ENCODE measurements at places on chromosomes 6 and 20.

DNA sequence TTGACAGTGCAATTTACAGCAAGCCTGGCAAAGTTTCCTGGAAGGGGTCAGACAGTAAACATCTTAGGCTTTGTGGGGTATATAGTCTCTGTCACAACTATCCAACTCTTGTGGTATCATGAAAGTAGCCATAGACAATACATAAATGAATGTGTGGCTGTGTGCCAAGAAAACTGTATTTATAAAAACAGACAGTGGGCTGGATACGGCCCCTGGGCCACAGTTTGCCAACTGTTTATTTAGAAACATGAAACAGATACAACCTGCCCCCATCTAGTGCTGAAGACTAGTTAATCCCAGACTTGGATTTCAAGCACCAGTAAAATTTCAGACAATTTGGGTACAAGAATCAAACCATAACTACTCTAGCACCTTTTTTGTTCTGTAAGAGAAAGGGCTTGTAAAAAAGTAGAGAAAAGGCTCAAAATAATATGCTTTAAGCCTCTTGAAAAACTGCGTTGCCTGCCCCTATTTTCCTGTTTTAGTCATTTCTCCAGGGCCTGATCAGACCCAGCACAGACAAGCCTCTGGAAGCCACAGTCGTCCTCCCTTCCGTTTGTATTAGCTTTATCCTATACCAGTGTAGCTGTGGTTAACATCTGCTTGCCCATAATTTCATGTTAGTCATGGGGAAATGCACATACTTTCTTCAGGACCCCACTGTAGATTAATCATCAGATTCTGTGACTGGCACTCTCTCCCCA is 30.8 kb downstream of the JAG1 start:
- DNase-seq = no peak

DNA sequence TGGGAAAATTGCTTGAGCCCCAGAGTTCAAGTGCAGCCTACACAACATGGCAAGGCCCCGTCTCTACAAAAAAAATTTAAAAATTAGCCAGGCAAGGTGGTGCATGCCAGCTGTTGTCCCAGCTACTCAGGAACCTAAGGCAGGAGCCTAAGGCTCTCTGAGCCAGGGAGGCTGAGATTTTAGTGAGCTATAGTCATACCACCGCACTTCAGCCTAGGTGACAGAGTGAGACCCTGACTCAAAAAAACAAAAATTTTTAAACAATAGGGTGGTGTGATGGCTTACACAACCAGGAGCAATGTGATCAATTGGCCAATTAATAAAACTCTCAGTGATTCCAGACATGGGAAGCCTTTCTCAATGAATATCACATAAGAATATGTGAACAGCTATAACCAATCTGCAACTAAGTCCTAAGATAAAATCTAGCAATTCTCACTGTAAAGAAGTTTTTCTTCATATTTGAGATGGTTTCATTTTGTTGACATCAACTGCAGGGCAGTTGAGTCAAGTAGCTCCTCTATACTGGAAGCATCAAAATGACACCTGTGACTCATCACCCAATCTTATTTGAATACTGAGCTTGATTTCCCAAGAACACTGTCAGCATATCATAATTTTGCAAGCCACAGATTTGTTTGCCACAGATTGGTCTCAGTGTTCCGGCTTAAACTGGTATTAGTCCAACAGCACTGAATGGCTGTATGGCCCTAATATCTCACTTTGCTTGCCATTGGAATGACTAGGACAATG is 169.0 kb upstream of the GJE1 start:
- DNase-seq = no peak

DNA sequence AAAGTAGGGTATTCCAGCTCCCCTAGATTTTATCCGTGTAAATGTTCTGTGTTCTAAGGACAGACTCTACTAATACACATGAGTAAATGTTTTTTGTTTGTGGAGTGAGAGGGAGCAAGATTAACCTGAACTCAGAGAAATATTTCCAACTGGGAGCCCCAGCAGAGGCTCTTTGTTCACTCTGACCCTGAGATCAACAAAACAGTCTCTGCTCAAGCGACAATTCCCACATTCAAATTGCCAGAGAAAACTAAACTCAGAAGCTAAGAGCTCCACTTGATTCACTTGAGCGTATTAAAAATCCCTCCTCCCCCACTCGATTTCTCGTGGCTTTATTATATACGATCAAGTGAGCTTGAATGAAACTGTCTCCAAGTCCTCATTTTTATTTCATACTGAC is 413.9 kb upstream of the JARID2 start:
- no peak for DNase-seq

DNA sequence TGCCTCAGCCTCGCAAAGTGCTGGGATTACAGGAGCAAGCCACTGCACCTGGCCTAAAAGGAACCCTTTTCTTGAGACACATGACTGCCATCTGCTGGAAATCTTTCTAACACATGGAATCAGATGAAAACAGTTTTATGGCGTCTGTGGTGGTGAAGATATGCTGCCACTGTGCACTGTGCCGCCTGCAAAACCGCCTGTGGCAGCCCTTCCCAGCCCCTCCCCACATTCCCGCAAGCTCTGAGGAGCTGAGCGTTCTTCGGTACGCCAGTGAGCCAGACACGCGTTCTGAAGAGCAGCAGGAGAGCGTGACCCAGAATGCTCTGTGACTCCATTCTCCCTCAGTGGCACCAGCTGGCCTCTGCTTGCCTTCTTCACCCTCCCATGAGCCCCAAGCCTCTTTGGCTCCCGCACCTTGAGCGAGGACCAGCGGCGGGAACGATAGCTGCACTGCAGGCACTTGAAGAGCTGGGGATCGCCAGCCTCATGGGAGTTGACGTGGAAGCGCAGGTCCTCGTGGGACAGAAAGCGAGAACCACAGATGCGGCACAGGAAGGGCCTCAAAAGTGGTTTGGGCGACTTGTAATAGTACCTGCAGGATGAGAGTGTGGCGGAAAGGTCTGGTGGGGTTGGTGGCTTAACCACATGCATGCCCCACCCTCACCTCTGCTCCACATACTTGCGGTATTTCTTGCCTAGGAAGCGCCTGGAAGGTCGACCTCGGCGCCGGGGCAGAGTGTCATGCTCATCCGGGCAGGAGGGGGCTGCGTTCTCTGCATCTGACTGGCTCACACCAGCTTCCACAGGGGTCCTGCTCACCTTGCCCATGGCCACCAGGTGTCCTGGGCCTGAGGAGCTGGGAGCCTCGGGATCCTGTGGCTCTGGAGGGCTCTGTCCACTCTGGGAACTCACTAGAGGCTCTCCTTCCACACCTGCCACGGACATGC is 8.7 kb downstream of the ZNF335 start:
- no peak for DNase-seq

DNA sequence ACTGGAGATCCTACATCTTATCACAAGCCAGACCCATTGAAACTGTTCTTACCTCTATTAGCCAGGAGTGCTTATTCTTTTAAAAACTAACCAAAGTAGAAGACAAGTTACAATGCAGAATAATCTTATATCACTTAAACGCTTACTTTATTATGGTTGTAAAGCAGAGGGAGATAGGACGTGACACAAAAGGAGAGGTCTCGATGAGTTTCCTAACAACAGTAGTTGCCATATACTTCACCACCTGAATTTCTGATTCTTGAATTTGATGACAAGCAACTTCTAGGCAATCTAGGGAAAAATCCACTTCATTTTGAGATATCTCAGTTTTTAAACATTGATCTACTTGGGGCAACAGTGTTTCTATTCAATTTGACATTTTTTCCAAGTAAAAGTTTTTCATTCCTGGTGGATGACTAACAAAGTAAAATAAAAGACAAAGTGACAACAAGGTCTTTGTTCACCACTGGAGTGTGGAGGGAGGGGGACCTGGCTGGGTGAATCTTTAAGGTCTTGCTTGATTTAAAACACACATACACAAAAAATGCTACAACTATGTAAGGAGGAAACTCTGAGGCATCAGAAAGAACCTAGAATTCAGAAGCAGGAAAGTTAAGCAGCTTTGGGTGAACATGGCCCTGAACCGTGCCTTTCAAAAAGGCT is 110.9 kb downstream of the SMLR1 start:
- DNase-seq = no peak

- no peak for DNase-seq
Measured at GRCh38 chr6:63537201-63537958, 34.9 kb upstream of the LOC128125822 start.

- no peak for DNase-seq
Measured at GRCh38 chr6:163339466-163339865, 75.1 kb upstream of the QKI start.

GRCh38 chr6:11869672-11870340 is 91.2 kb upstream of the ADTRP start:
- DNase-seq = no peak

DNA sequence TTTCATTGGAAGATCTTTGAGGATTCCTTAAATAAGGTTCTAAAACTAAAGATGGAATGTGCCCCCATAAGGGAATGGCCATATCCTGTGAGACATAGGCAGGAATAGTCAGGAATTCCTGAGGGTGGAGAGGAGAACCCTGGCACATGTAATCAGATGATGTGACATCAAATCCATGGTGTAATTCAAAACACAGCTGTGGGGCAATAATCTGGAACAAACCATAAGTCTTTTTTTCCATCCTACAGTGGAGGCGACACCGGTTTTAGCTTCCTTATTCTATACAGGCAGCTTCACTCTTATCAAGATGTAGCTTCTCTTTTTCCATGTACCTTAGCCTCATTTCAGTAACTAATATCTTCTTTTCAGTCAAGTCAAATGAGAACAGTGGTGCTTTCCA is 133.6 kb upstream of the CITED2 start:
- DNase-seq = no peak

DNA sequence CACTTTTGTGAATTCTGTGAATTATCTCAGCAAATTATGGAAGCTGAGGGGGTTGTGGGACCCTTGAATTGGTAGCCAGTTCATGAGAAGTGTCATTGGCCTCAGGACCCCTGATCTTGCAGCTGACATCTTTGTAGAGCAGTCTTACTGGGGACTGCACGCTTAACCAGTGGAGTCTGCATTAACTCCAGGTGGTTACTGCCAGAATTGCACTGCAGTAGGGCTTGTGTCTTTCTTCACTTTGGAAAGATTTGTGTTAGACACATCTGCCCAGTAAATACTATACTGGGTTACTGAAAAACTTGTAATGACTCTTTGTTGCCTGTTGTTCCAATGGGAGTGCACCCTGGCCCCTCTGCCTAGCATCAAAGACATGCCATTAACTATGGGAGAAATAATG is 21.2 kb upstream of the CDKN1A start:
- no peak for DNase-seq

DNA sequence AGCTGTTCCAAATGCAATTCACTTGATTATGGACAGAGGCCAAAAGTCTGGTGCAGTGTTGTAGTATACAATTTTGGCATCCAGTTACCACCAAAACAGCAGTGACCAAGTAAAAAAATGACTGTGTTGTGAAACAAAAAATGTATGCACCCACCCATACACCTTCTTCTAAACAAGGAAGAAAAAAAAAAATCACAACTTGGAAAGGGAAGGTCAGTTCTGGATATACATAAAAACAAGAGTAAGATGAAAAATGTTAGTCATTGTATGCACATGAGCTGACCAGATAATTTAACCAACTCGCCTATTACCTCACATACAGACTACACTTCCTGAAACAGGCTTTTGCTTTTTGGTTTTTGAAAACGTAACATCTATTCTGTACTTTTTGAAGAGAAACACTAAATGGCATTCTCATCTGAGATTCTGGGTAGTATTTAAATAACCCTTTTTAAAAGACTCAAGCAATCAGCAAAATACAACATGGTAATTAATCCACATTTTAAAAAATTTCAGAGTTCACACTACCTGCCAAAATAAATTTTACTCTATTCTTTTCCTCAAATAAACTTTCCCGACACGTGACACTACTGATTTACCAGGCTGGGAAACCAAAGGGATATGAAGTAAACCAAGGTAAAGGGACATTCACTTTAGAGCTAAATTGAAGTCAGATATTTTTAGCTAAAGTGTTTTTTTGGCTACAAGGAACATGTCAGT is 141.6 kb upstream of the SHLD1 start:
- DNase-seq = no peak

GRCh38 chr6:166533205-166533824 is 53.2 kb downstream of the RAMACL start:
- no peak for DNase-seq

GRCh38 chr6:28248916-28249315 is 3.2 kb downstream of the ZKSCAN4 start:
- DNase-seq = no peak

- no peak for DNase-seq
Measured at GRCh38 chr20:58102261-58102660, 126.2 kb downstream of the ANKRD60 start.

DNA sequence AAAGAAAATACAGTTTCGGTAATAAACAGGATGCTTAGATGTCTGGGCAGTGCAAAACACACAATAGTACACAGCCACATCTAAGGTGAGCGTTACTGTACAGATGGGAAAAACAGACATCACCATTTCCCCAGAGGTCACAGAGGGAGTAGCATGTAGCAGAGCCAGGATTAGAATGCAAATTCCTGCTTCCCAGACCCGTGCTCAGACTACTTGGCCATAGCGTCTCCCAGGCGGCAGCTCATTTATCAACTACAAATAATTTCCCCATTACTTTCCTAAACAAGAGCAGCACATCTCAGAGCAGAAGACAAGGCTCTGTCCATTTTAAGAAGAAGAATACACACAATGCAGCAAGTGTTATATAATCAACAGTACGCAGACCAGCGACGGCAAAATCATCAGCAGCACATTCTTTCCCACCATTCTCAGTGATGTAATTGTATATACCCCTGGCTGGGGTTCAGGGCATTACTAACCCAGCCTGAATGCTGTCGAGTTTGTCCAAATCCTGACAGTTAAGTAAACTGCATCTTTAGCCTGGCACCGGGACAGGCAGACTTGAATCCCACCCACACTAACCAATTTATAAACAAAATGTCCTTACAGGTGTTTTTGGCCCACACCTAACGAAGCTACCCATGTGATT is 61.9 kb downstream of the CNKSR3 start:
- DNase-seq = no peak

GRCh38 chr6:4848382-4849068 is 72.3 kb downstream of the CDYL start:
- no peak for DNase-seq

- DNase-seq = no peak
Measured at GRCh38 chr6:1878330-1878729, 268.6 kb downstream of the FOXC1 start.

GRCh38 chr6:101294676-101295075 is 98.8 kb upstream of the GRIK2 start:
- no peak for DNase-seq

DNA sequence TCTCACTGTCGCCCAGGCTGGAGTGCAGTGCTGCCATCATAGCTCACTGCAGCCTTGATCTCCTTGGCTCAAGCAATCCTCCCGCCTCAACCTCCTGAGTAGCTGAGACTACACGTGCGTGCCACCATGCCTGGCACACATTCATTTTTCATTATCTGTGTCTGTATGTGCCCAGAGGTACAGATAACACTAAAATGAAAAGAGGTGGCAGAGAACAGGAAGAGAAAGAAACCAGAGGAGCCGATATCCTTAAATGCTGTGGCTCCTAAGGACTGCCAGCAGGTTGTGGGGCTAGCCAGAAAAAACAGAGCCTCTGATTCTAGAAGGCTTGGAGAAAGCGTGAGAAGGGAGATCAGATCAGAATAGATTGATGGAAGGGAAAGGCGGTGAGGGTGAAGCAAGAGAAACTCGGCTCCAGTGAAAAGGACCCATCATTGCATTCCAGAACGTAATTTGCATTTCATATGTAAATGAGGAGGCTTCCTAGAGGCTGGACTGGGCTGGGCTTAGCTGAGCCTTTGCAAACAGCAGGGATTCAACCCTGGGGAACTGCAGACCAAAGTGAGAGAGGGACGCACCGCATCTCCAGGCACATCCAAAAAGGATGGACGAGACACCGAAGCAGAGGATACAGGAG is 64.2 kb downstream of the GCNT2 start:
- DNase-seq = no peak
